H7 (cell line): ENCODE measurements at places on chromosomes 1 and 21. TPM values are rescaled to one million over a fixed set of nuclear protein-coding genes. Genes with fewer than 3 reads are reported as not detected.

- no peak for DNase-seq
These were observed 11.6 kb downstream of the DPYD start for GRCh38 chr1:97909266-97909665.

DNA sequence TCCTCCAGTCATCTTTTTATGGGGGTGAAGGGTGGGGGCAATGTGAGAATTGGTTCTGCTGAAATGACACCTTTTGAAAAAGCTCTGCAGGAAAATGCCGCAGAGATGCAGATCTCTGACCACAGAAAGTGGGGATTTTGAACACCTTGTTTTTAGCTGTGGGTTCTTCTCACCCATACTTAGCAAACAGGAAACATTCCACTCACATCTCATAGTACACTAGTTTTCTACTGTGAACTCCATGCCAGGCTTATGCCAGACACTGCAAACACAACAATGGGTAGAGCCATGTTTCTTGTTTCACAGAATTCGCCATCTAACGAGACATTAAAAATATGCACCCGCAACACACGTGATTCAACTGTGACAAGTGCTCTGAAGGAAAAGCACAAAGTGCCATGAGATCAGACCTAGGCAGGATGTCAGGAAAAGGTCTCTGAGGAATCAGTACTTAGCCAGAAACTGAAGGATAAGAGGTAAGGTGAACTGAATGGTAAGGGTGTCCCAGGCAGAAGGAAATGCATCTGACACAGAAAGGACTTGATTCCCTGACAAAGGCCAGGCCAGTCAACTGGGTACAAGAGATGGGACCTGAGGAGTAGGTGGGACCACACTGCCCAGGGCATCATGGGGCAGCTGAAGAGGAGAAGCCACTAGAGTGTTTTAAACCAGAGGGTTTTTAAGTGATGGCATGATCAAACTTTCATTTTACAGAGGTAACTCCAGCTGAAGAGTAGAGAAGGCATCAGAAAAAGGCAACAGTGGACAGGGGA, 83.8 kb upstream of the JAK1 start:
- DNase-seq, result no peak

DNA sequence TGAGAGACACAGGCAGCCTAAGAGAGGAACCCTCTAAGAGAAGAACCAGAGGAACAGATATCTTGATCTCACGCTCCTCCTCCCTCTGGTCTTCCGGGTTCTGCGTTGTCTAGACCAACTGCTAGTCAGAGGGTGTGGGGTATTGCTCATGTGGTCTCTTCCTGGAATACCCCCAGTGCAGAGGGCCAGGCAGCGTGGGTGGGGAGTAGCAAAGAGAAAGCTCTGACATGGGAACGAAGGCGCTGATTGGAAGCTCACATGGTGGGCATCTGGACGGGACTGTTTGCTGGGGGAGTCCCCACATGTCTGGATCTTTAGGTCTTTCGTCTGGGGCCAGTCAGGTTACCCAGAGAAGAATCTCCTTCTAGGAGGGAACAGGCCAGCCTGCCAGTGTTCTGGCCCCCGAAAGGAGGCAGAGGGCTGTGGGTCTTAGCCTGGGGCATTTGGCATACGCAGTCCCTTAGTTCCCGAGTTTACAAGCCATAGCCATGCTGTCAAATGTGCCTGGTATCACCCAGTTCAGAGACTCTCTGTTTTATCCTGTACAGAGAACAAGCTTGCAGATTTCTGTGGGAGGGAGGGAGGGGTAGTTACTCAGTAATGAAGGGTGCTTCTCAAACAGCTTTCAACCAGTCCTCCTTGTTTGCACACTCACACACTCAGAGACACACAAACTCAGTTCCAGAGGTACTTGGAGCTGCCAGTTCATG, 18.3 kb upstream of the IL6R start:
- DNase-seq, result no peak

DNA sequence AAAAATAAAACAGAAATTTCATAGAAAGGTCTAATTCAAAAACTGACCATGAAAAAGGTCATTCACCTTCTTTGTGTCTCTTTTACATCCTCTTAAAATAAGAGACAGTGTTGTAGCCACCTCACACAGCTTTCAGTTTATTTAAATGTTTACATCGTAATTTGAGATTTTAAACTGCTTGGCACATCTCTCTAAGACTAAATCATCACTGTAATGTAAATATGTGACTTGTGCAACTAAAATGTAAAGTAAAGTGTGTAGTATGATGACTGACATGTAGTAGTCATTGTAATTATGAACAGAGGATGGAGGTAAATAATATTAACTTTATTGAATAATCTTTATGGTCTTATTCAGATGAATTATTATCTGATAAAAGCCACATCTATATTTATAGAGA, 283.9 kb downstream of the KCNT2 start:
- DNase-seq, result no peak

DNA sequence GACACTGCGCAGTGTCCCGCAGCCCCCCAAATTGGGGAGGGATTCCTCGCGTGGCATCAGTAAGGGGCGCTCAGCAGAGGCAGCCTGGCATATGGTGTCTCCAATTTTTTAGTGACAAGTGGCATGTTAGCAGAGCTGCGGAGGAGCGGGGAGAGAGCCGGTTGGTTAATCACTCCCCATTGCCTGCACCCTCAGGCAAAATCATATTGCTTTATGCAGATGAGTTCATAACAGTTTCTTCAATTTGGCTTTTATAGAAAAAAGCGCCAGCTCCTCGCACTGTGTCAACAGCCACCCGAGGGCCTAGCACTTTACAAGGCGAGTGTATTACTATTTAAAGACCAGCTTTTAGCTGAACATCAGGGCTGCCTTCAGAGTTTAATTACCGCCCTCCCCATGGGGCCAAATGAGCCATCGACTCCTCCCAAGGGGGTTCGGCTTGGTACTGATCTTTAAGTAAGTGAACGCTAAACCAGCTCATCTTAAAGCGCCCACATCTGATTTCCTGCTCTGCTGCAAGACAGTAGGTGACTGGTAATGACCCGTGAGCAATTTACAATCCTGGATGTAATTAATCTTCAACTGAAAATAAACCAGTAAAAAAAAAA, 298.9 kb downstream of the DSCAM start:
- no peak for DNase-seq

AGRN gene
- total RNA-seq, result 126 and 130 TPM in 2 replicates

GRCh38 chr1:7896994-7897393, 43.6 kb downstream of the TNFRSF9 start:
- DNase-seq, result no peak

GRCh38 chr1:178944729-178945128, 73.9 kb upstream of the ANGPTL1 start:
- no peak for DNase-seq

DNA sequence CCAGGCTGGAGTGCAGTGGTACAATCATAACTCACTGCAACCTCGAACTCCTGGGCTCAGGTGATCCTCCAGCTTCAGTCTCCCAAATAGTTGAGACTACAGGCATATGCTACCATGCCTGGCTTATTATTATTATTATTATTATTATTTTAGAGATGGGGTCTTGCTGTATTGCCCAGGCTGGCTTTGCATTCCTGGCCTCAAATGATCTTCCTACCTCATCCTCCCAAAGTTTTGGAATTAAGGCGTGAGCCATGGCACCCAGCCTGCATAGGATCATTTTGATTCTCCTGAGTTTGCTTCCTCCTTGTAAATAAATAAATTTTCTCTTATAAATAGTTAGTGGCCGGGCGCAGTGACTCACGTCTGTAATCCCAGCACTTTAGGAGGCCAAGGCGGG, 6.2 kb downstream of the DDI2 start:
- DNase-seq, result no peak

DNA sequence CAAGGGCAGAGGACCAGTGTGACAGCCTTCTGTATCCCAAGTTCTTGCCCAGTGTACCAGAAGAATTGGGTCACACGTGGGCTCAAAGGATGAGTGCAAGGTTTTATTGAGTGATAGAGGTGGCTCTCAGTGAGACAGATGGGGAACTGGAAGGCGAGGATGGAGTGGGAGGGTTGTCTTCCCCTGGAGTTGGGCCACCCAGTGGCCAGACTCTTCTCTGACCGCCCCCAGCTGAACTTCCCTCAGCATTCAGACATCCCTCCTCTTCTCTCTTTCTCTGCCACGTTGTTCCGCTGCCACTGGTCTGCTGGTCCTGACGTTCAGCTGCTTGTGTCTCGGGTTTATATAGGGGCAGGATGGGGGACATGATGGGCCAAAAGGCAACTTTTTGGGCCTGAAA, 150.1 kb upstream of the IVNS1ABP start:
- no peak for DNase-seq

GRCh38 chr1:1053682-1054081, 20.4 kb downstream of the RNF223 start:
- DNase-seq, result no peak

CTTNBP2NL gene
- 9.7 and 15.3 TPM in 2 replicates for total RNA-seq

DNA sequence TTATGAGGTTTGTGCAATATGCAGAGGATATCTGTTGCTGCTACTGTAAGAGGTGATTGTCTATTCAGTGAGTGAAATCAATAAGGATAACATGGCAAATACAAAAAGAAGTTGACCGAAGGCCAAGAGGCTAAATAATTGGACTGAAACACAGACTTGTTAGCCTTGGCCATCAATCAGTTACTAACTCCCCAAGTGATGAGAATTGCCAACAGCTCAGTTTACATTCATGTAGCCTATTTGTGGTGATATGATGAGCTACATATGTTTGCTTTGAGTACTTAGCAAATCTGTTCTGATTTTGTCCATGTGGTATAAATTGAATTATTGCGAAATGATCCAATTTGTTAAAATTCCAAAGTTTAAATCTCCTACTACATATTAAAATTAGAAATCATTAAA, 68.6 kb upstream of the VAV3 start:
- DNase-seq, result no peak

ZNF326 gene
- 8.0 and 13.0 TPM in 2 replicates for total RNA-seq

DNA sequence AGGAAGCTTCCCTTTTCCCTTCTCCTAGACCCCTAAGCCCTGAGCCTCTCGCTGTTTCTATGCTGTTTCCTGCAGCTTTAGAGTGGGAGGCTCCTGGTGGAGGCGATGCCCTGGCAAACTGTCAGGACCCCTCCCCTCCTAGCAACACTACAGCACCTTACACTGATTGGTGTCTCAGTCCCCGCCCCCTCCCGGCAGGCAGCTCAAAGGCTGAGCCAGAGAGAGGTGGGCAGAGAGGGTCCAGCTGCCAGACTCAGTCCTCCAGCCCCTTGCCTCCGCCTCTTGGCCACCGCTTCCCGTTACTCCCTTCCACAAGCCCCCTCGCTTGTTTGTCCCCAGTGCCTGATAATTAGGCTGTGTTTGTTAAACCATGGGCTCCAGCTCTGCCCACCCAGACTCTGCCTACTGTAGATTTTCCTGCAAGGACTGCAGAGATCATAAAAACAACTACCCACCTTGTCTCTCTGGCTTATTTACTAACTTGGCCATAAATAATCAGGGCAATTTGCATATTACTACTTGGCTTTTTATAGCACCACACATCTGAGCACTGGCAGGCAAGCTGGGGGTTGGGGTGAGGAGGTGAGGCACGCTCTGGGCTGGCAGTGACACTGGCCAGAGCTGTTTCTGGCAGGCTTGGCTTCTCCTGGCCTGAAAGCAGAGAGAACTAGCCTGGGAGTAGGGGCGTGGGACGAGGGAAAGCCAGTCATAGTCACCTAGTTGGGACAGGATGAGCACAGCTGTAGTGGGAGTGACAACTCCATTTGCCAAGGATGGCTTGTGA, 107.5 kb downstream of the CSMD2 start:
- peak; percentile 81 for DNase-seq

MX2 gene
- total RNA-seq, result 0.45 and 2.1 TPM in 2 replicates

SELE gene
- not detected in 2 replicates for total RNA-seq

RHEX gene
- not detected in 2 replicates for total RNA-seq

DNA sequence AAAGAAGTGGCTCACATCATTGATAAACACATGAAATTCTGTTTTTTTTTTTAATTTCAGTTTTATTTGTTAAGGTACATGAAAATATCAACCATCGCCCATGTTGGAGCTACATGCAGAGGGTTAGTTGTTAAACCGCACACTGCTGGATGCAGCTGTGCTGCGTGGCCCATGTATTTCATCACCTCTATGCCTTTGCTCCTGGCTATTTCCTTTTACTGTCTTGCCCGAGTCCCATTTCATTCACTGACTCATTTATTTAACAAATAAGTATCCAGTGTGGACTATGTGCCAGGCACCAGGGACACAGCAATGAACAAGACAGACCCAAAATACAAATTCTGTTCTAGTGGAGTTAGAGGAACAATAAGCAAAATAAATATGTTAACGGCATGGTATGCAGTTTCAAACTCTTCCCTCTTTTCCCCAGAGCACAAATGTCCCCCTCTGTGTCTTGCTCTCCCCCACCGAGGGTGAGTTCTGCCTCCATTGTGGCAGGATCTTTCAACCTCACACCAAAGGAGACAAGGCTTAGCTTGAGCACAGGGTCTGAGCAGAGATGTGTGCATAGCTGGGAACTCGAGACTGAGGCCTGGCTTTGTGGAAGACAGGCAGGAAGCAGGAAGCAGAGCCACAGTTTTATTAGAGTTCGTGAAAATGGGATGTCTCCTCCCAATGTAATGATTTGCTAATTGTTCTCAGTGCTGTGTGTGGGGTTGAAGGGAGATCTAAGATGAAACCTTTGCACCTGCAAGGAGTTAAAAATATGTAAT, 44.6 kb downstream of the MAN1C1 start:
- peak; percentile 57 for DNase-seq

MAB21L3 gene
- 0.07 TPM in 1 of 2 replicates, not detected in the other for total RNA-seq

- no peak for DNase-seq
These were observed 45.7 kb downstream of the PTGS2 start for GRCh38 chr1:186634511-186634910.

- DNase-seq, result no peak
These were observed 62.6 kb upstream of the C1orf105 start for GRCh38 chr1:172357753-172358385.

GRCh38 chr1:119286587-119287181, 81.9 kb upstream of the HAO2 start:
- peak; percentile 73 for DNase-seq

SMPDL3B gene
- 8.6 and 14.8 TPM in 2 replicates for total RNA-seq

DNA sequence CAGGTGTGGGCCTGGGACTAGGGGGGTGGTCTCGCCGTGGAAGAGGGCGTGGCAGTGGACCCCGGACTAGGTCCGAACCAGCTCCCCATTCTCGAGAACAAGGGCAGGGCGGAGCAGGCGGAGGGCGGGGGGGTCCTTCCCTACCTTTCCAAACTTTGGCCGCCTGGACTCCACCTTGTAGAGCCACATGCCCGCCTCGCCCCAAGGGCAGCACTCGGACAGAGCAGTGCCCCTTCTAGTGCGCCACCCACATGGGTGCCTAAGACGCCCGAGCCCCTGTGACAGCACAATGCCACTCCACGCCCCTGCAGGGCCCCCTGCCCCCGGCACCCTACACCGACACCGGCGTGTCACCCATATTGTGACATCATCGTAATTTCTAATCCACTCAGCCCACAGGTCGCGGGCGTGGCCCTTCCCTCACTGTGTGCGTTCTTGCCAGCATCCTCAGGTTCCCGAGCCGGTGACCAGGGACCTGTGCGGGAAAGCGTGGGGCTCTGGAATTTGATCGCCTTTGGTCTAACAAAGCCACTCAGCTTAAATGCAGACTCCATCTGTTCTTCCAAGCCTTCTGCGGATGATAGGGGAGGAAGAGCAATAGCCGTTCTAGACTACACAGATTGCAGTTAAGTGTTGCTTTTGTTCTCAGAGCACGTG, 553 bp upstream of the STMN1 start:
- peak; percentile 67 for DNase-seq

CD1E gene
- not detected in 2 replicates for total RNA-seq
